ENCODE measurements at places on chromosomes 11 and 22.

- peak; percentile 65 for DNase-seq
Measured at GRCh38 chr11:34345540-34345876, 12.3 kb downstream of the ABTB2 start.

DNA sequence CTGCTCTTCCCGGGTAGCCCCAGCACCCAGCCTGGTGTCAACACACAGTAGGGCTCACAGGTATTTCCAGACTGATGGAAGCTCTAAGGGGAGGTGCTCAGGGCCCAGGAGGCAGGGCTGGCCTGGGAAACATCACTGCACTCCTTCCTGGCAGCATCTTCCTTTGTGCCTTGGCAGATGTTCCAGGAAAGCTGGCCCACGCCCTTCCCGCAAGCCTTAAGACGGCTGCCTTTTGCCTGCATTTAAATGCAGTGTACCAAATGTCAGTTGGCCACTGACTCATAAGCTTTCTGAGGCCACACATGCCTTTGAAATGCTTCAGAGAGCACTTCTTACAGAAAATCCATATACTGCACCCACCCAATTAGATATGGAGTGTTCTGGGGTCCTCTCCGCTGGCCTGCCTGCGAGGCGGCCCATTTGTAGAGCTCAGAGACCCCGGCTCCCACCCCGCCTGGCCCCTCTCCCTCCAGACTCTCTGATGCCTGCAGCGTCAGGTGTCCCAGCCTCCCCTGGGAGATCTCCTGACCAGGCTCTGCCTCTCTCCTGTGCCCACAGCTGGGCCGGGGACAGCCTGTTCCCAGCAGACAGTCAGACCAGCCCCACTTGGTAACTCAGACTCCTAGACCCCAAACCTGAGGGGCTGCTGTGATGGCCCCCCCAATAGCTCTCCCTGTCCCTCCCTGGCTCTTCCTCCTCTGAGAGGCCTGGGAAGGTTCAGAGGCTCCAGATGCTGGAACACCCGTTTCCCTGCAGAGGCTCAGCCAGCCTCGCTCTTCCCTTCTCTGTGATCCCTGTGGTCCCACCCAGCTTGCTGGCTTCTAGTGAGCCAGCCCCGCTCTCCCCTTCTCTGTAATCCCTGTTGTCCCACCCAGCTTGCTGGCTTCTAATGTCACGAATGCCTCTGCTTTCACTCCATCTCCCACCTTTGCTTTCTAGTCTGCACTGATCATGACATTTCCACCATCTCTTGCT is 47.6 kb upstream of the THY1 start:
- peak; percentile 79 for DNase-seq

GRCh38 chr11:9831122-9831521 is 167.2 kb downstream of the SWAP70 start:
- no peak for DNase-seq

DNA sequence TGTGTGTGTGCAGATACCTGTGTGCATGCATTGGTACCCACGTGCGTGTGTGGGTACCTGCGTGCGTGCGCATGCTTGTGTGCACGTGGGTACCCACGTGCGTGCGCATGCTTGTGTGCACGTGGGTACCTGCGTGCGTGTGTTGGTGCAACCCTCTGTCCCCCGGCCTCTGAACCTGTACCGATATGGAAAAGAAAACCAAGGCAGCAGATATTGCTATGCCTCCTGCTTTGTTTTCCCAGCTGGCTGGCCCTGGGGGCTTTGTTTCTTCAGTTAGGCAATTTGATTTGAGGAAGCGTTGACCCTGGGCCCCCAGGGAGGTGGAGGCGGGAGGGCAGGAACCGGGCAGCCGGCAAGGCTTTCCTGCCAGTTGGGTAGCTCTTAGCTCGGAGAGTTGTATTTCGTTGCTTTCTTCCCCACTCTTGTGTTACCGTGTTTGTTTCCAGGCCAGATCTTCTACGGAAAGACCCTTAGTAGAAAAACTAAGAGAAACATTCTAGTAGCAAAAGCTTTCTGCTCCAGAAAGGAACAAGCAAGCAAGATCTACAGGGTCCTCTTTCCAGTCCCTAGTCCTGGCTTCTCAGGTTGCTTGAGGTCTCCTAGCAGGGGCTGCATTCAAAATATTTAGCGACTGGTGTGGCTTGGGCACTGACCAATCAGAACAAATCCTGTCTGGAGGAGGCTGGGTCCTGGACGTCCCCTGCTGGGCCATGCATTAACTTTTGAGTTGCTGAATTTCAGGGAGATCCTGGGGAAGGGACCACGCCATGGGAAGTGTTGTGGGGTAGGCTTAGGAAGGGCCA is 26.3 kb upstream of the SORL1-AS1 start:
- peak; percentile 31 for DNase-seq

- DNase-seq = no peak
Measured at GRCh38 chr11:16015741-16016467, 340.4 kb downstream of the SOX6 start.

DNA sequence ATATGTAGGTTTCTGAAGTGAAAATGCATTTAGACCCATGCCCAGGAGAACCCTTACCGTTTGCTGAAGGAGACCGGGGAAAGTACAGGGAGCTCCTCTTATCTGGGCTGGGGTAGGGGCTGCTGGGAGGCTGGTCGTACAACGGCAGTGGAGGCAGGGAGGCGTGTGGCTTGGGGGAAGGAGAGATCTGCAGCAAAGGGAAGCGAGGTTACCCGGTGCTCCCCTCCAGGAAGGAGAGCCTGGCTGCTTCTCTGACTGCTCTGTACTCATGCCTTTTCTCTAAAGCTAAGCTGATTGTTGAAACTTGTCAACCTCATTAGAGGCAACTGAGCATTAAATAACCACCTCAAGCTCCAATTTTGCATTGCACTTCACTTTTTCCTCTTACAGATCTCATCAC is 27.2 kb downstream of the ATG16L2 start:
- DNase-seq = no peak

- no peak for DNase-seq
Measured at GRCh38 chr11:67392183-67392715, 463 bp downstream of the RAD9A start.

DNA sequence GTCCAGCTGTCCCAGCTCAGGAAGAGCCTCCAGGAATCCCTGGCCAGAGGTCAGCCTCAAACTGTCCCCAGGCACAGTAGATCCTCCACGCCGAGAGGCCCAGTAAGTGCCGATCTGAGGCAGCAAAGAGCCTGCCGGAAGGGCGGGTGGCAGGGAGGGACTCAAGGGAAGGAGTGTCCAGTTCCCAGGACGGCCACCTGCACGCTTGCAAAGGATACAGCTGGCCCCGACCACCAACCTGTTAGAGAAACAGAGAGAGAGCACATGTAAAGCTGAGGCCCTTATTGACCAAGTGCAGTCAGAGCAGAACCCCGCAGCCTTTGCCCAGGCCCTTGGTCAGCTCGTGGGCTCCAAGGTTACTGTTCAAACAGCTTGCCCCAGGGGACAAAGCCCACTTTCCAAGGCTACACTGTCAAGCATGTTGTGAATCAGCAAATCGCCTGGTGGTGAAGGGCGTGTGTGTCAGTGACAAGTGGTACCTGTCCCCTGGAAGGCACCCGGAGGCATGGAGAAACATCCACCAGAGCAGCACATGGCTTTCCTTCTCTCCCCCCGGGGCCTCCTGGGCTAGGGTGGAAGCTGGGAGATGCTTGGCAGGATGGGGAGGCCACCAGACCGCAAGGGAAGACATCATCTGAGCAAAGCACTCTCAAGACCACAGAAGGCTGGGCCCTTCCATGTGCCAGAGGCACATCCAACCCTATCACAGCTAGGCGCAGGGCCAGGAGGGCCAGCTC is 42.6 kb upstream of the COMT start:
- peak; percentile 12 for DNase-seq

Data from femur (tissue), 1 donor.